Breast epithelium (tissue), 4 donors: ENCODE measurements at places on chromosomes 3 and 15. TPM values are rescaled to one million over a fixed set of nuclear protein-coding genes. Genes with fewer than 3 reads are reported as not detected.

Gene HTR3E
- not detected for total RNA-seq

DNA sequence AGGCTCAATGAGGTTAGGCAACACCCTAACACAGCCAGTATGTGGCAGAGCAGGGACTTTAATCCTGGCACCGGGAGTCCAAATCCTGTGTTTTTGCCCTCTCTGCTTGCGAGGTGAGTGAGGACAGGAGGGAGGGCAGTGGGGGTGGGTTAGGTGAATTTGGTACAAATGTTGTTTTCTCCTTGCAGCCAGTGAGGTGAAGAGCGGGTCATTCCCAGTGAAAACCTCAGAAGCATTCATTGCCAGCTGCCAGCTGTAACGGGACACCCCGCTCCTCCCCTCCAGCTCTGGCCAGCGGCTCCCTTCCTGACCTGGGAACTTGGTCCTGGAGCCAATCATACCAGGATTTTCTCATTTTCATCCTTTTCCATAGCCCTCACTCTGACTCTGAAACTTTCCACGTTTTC is 45.7 kb upstream of the RAB6B start:
- H3K27me3 ChIP-seq: no peaks in the 10 kb centered on the region
- peak overlapping the region; percentile 84 for H3K27ac ChIP-seq
- H3K4me3 ChIP-seq: no peak overlapping the region
- no peak for DNase-seq

DNA sequence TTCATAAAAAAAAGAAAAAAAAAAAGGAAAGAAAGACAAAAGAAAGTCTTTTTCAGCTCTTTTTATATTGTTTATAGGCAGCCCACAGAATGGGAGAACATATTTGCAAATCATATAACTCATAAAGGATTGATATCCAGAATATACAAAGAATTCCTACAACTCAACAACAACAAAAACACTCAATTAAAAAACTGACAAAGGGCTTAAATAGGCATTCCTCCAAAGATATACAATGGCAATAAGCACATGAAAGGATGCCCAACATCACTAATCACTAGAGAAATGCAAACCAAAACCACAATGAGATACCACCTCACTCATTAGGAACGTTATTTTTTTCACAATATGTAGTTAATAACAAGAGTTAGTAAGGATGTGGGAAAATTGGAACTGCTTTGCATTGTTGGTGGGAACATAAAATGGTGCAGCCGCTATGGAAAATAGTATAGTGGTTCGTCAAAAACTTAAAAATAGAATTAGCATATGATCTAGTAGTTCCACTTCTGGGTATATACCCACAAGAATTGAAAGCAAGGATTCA is 54.2 kb upstream of the CMTM8 start:
- H3K36me3 ChIP-seq: no peaks in the 10 kb centered on the region
- no peaks in the 10 kb centered on the region for H3K4me1 ChIP-seq
- H3K27ac ChIP-seq: no peak overlapping the region
- no peak overlapping the region for H3K4me3 ChIP-seq

DNA sequence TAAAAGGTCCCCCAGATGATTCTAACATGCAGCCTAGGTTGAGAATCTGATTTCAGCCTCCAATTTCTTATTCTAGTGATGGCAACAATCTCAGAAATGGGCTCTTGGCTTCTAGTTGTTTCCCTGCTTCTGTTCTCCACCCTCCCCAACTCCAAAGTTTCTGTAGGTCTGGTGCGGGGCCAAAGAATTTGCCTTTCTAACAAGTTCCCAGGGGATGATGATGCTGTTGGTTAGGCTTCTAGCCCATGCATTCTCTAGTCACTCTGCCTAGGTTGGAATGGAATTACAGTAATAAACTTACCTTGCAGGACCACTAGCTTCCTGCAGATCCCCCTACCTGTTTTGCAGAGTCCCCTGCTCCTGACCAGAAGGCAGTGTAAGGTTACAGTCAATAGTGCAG is 103.2 kb upstream of the PPP2R3A start:
- no peaks in the 10 kb centered on the region for H3K36me3 ChIP-seq
- no peak for DNase-seq
- H3K4me1 ChIP-seq: no peaks in the 10 kb centered on the region

- no peak for DNase-seq
- no peak overlapping the region for H3K27ac ChIP-seq
- H3K27me3 ChIP-seq: no peaks in the 10 kb centered on the region
- H3K4me1 ChIP-seq: no peaks in the 10 kb centered on the region
Observed at GRCh38 chr15:82894971-82895520, 57.5 kb downstream of the HOMER2 start.

Gene ATP8B4
- 28.3 TPM for total RNA-seq

DNA sequence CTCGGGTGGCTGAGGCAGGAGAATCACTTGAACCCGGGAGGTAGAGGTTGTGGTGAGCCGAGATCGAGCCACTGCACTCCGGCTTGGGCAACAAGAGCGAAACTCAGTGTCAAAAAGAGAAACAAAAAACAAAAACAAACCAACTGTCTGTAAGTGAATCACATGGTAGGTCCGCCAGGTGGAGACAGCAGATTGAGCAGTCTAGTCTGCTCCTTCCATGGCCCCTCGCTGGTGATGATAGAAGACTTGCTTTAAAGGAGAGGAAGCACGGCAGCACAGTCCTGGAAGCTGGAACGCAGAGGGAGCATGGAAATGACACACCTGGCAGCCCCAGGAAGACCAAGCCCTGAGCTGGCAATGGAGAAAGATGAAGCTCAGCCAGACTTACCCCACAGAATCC is 31.4 kb upstream of the MGLL start:
- H3K36me3 ChIP-seq: no peaks in the 10 kb centered on the region
- no peaks in the 10 kb centered on the region for H3K4me1 ChIP-seq
- H3K27me3 ChIP-seq: no peaks in the 10 kb centered on the region
- no peak overlapping the region for H3K4me3 ChIP-seq
- no peak for DNase-seq
- H3K27ac ChIP-seq: no peak overlapping the region

DNA sequence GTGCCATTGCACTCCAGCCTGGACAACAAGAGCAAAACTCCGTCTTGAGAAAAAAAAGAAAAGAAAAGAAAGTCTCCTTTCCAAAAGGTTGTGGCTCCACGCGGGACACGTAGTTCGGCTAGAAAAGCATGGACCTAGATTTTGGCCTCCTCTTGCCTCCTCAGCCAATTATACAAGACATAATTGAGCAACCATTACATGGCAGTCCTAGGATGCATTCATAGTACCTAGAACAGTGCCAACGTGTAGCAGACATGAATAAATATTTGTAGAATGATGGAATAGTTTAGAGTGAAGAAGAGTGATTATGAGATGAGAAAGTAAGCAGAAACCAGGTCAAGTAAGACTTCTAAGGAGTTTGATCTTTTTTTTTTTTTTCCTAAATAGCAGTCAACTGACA is 112.5 kb downstream of the ZNF609 start:
- no peak for DNase-seq
- H3K27ac ChIP-seq: no peak overlapping the region
- H3K27me3 ChIP-seq: no peaks in the 10 kb centered on the region
- no peaks in the 10 kb centered on the region for H3K36me3 ChIP-seq

DNA sequence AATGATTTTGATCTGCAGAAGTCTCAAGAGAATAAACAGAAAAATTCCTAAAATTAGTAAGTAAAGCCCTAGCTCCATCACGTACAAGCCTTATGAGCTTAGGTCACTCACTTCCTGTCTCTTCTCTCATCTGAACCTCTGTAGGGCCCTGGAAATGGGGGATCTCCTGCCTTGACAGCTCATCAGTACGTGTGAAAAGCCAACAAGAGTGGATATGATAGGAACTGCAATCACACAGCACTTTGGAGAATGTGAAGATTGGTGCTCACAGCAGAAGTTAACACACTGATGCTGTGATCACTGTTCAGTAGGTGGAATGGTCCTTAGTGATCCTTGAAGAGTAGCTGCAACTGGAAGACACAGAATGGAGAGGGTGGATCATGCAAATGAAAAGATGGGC is 27.8 kb upstream of the ALDH1L1 start:
- DNase-seq: no peak
- H3K4me3 ChIP-seq: no peak overlapping the region
- no peaks in the 10 kb centered on the region for H3K4me1 ChIP-seq
- no peak overlapping the region for H3K27ac ChIP-seq
- no peaks in the 10 kb centered on the region for H3K27me3 ChIP-seq
- H3K36me3 ChIP-seq: no peaks in the 10 kb centered on the region

- no peak for DNase-seq
- H3K27ac ChIP-seq: no peak overlapping the region
- H3K27me3 ChIP-seq: no peaks in the 10 kb centered on the region
- H3K36me3 ChIP-seq: no peaks in the 10 kb centered on the region
Observed at GRCh38 chr15:54917312-54917711, 279.4 kb downstream of the RSL24D1 start.

- H3K27ac ChIP-seq: peak overlapping the region; percentile 91
- peaks cover 10% of the 10 kb centered on the region for H3K4me1 ChIP-seq
- no peaks in the 10 kb centered on the region for H3K36me3 ChIP-seq
- no peaks in the 10 kb centered on the region for H3K27me3 ChIP-seq
- H3K4me3 ChIP-seq: peak overlapping the region; percentile 89
Observed at GRCh38 chr15:22979238-22980188, 655 bp downstream of the CYFIP1 start.

- H3K27ac ChIP-seq: no peak overlapping the region
- no peak overlapping the region for H3K4me3 ChIP-seq
- H3K36me3 ChIP-seq: no peaks in the 10 kb centered on the region
- DNase-seq: no peak
- H3K27me3 ChIP-seq: no peaks in the 10 kb centered on the region
- H3K4me1 ChIP-seq: no peaks in the 10 kb centered on the region
Observed at GRCh38 chr15:58355382-58355971, 76.3 kb upstream of the LIPC start.

DNA sequence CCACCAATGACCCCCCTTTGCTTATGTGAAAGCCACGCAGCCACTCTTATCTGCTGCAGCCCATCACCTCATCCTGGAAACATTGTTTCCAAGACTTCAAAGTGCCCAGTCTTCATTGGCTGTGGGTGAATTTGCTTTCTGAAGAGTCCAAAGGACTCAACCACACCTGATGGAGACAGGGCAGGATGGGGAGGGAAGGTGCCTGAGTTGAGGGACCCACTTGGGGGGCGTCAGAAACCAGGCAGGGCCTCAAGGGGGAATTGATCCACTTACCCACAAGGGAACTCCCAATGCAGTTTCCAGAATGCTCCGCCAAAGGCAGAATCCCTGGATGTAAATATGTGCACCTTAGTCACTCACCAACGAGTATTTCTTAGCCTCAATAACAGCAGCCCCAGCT is 147.9 kb upstream of the ATP2B2 start:
- no peak overlapping the region for H3K4me3 ChIP-seq
- no peaks in the 10 kb centered on the region for H3K27me3 ChIP-seq
- no peaks in the 10 kb centered on the region for H3K4me1 ChIP-seq
- H3K36me3 ChIP-seq: no peaks in the 10 kb centered on the region
- H3K27ac ChIP-seq: no peak overlapping the region

- DNase-seq: no peak
- no peak overlapping the region for H3K4me3 ChIP-seq
Observed at GRCh38 chr3:172577987-172578570, 54.8 kb upstream of the TNFSF10 start.

DNA sequence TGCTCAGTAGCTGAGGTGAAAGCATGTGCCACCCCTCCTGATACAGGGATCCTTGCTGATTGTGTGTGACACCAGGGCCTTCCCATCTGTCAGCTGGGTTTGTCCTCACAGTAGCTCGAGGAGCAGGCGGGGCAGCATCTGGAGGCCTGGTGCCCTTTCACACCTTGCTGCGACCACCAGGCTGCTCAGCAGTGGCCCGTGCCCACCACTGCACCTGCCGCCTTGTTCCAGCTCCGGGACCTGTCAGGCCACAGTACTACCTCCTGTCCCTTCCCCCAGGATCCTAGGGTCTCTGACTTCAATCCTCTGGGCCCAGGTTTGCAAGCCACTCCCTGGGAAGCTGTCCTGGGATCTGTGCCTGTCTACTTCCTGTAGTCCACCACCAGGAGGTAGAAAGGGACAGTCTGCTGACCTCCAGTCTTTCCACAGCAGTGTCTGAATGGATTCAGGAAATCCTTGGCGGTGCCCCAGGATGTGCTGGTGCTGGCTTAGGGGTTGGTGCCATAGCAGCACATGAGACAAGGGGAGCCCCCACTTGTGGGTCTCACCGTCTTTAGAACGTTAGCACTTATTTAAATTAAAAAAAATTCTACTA is 27.5 kb downstream of the APBA2 start:
- peak; percentile 17 for DNase-seq
- no peak overlapping the region for H3K27ac ChIP-seq
- no peaks in the 10 kb centered on the region for H3K36me3 ChIP-seq
- no peaks in the 10 kb centered on the region for H3K4me1 ChIP-seq
- H3K4me3 ChIP-seq: no peak overlapping the region

DNA sequence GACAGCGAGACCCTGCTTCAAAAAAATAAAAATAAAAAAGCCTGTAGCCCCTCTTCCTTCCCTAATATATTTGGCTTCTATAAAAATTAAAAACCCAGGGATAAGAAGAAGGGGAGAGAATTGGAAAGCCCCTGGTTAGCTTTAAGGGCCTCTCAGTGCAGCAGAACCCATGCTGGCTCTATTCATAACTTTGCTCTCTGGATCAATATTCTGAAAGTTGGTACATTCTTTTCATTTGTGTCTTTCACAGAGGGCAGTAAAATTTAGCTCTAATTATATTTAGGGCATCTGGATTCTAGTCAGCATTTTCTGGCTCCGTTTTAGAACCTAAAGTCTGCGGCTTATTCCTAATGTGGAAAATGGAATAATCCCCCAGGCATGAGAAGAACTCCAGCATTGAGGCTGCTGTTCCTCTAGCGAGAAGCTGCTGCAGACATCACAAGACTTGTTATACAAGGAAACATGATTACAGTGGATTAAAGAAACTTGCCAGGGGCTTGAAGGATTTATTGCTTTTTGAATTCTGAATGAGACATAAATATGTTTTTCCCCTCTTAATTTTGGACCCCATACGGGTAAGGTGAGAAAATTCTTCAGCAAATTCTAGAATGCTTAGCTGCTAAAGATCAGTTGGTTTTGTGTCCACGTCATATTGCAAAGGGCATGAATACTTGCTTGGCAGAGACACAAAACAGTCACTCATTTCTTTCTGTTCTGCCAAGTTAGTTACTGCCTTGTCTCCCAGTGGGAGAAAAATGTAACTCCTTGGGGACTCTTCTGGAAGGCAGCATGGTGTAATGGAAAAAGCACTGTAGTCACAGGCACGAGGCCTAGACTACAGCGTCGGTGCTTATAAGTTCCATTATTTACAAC is 177.7 kb downstream of the VGLL4 start:
- DNase-seq: no peak
- H3K4me1 ChIP-seq: no peaks in the 10 kb centered on the region
- peak overlapping the region; percentile 40 for H3K27ac ChIP-seq

Gene ATP2B2
- total RNA-seq: under 0.01 TPM

Gene ROPN1B
- total RNA-seq: not detected

GRCh38 chr15:67832031-67832551 is 6.8 kb downstream of the SKOR1 start:
- peaks cover 13% of the 10 kb centered on the region for H3K4me1 ChIP-seq
- no peak overlapping the region for H3K4me3 ChIP-seq
- DNase-seq: peak; percentile 49

GRCh38 chr15:71570736-71571135 is 239.6 kb upstream of the NR2E3 start:
- no peaks in the 10 kb centered on the region for H3K4me1 ChIP-seq
- H3K27me3 ChIP-seq: no peaks in the 10 kb centered on the region
- H3K27ac ChIP-seq: no peak overlapping the region
- no peak for DNase-seq

Gene SHF
- total RNA-seq: 5.0 TPM

Gene PTH1R
- total RNA-seq: 4.7 TPM

Gene SLTM
- 195 TPM for total RNA-seq
